Fibroblast of skin of right quadriceps (primary cell): ENCODE measurements at places on chromosomes 3 and 15.

GRCh38 chr15:50068016-50068415, 51.0 kb downstream of the ATP8B4 start:
- no peak for DNase-seq

GRCh38 chr3:88057630-88058305, 1.0 kb downstream of the CGGBP1 start:
- peak; percentile 14 for DNase-seq

DNA sequence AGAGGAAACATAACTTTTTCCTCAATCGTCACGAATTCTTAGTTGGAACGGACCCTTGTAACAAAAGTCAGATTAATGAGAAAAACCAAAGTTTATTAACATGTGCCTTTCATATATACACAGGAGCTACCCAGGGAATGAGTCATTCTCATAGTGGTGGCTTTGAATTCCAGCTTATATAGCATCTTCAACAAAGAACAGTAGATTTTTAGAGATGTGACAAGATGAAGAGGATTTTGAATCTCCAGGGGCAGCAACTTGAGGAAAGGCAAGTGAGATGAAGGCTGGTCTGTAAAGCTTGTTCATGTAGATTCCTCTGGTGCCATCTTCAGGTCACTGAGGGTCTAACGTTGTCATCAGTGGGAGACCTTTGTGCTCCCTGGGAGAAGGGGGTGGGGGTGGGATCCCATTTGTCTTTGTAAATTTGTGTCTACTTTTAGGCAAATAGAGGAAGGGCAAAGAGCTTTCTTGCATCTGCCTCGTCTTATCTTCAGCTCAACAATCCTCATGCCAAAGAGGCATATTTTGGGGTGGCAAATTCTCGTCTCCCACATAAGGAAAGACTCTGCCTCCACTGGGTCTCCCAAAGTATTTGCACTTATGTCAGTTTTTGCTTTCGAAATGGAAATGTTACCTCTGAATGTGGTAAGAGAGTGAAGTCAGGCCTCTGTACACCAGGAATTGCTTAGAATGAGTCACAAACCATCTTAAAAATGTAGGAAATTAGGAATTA, 29.5 kb downstream of the CLEC3B start:
- DNase-seq, result peak; percentile 84

DNA sequence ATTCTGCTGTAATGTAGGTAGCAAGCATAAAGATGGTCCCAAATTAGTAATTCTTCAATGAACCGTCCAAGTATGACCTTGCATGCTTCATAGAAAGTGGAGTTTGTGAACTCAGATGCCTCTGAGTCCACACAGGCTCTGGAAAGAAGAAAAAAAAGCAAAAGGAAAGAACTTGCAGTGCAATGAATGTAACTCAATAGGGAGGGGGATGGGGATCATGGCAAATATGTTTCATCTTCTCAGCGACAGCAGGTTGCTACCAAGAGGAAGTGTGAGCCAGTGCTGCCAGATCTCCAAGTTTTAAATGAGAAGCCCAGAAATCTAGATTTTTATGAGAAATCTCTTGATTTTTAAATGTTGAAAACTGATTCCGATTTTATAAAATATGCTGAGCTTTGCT, 50.3 kb downstream of the IL20RB start:
- no peak for DNase-seq

GRCh38 chr3:151459358-151459757, 1.5 kb downstream of the IGSF10 start:
- DNase-seq, result no peak
